Activated naive CD8-positive, alpha-beta T cell treated with anti-CD3 and anti-CD28 coated beads for 36 hours (primary cell): ENCODE measurements at places on chromosomes 11 and 22. TPM values are rescaled to one million over a fixed set of nuclear protein-coding genes. Genes with fewer than 3 reads are reported as not detected.

Gene SPON1
- total RNA-seq = 0.95 TPM

Gene VWA5A
- total RNA-seq = 5.2 TPM

DNA sequence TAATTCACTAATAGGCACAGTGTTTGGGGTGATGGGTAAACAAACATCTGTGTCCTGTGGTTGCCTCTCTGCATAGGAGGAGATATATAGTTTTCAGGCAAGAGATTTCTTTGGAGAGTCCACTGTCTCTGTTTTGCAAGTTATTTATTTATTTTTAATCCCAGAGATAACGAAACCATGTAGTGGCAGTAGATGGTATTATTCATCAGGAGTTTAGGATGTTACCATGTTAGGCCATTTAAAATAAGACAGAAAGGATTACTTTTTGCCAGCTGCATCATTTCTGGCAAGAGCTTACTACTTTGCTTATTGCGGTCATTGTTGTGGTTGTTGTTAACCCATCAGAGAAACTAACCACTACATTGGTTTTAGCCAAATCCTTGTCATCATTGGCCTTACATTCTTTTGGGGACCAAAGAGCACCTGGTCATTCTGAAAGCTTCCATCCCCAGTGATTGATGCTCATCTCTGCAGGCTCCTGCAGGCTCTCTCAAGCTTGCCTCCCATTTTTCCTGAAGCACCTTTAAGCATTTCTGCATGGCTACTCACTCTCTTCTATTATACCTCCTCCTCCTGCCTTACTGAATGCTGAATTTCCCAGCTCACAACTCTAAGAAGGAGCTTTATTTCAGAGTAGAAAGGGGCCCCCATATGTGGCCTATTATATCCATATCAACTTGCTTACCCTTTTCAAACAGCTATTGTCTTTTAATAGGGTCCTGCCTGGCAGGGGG, 84.4 kb downstream of the CSTPP1 start:
- H3K27me3 ChIP-seq = no peaks in the 10 kb centered on the region
- H3K4me3 ChIP-seq = no peak overlapping the region
- DNase-seq = no peak
- H3K36me3 ChIP-seq = peaks cover 1% of the 10 kb centered on the region
- no peaks in the 10 kb centered on the region for H3K4me1 ChIP-seq

- H3K27me3 ChIP-seq = no peaks in the 10 kb centered on the region
- no peak overlapping the region for H3K4me3 ChIP-seq
- H3K4me1 ChIP-seq = no peaks in the 10 kb centered on the region
- no peak overlapping the region for H3K27ac ChIP-seq
- DNase-seq = no peak
Observed at GRCh38 chr11:103662880-103663279, 373.6 kb upstream of the DDI1 start.

GRCh38 chr22:31829505-31829904, 75.7 kb downstream of the DEPDC5 start:
- H3K27ac ChIP-seq = peak overlapping the region; percentile 78
- no peak overlapping the region for H3K4me3 ChIP-seq
- peak; percentile 58 for DNase-seq
- H3K36me3 ChIP-seq = peaks cover 35% of the 10 kb centered on the region
- H3K27me3 ChIP-seq = no peaks in the 10 kb centered on the region

Gene CCDC89
- total RNA-seq = not detected

DNA sequence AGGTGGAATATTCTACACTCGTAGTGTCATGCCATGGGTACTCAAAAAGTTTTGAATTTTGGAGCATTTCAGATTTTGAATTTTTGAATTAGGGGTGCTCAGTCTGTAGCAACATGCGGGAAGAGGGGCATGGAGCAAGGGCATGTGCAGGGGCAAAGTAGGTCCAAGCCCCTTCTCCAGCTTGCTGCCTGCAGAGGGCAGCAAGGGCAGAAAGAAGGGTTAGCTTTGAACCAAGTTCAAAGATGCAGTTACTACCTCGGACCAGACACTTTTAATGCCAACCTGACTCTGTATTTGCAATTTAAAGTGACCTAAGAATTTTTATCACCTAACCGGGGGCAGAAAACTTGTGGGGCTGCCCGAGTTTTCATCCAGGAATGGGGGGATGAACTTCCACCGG, 68.2 kb downstream of the CD82 start:
- H3K27me3 ChIP-seq = peaks cover 20% of the 10 kb centered on the region
- no peak overlapping the region for H3K4me3 ChIP-seq
- H3K27ac ChIP-seq = no peak overlapping the region
- DNase-seq = no peak

GRCh38 chr11:113675565-113675964, 30.5 kb downstream of the TMPRSS5 start:
- no peaks in the 10 kb centered on the region for H3K36me3 ChIP-seq
- no peak overlapping the region for H3K27ac ChIP-seq
- peaks cover 3% of the 10 kb centered on the region for H3K27me3 ChIP-seq
- DNase-seq = no peak
- peaks cover 4% of the 10 kb centered on the region for H3K4me1 ChIP-seq

Gene APOBEC3F
- 20.4 TPM for total RNA-seq

DNA sequence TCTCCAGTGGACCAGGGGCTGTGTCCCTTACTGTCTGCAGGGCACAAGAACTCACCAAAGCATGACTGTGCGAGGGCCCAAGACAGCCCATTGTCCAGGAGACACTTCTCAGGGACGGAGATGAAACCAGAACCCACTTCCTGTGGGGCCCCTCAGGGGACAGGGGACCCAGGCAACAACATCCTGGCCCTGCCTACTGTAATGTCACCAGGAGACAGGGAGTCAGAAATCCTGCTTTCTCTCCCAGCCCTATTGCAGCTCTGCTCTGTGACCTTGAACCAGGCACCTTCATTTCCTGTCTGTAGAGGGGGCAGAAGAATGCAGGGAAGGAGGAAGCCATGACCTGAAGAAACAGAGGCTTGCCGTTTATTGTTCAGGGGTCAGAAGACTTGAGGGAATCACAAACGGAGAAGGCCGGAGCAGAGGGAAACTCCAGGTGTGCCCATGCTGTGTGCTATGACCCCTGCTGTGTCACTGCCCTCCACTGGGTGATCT, 98.0 kb downstream of the NAT10 start:
- H3K4me3 ChIP-seq = no peak overlapping the region
- peak overlapping the region; percentile 61 for H3K27ac ChIP-seq

- H3K4me1 ChIP-seq = no peaks in the 10 kb centered on the region
- no peak overlapping the region for H3K4me3 ChIP-seq
- H3K27ac ChIP-seq = no peak overlapping the region
- H3K27me3 ChIP-seq = no peaks in the 10 kb centered on the region
Observed at GRCh38 chr11:24932110-24933000, 435.5 kb downstream of the LUZP2 start.

Gene TMPRSS5
- total RNA-seq = 0.28 TPM

GRCh38 chr11:83813296-83813695, 527.1 kb upstream of the CCDC90B start:
- DNase-seq = no peak
- no peak overlapping the region for H3K27ac ChIP-seq
- H3K4me3 ChIP-seq = no peak overlapping the region
- H3K27me3 ChIP-seq = peaks cover 27% of the 10 kb centered on the region
- H3K36me3 ChIP-seq = no peaks in the 10 kb centered on the region

Gene PLXNB2
- total RNA-seq = 16.8 TPM

- no peaks in the 10 kb centered on the region for H3K27me3 ChIP-seq
- no peak for DNase-seq
- H3K4me3 ChIP-seq = no peak overlapping the region
- peaks cover 27% of the 10 kb centered on the region for H3K4me1 ChIP-seq
- no peak overlapping the region for H3K27ac ChIP-seq
- H3K36me3 ChIP-seq = peaks cover 1% of the 10 kb centered on the region
Observed at GRCh38 chr11:85698195-85698594, 12.2 kb upstream of the CCDC89 start.
